ENCODE measurements at places on chromosomes 2 and 18.

GRCh38 chr2:61704364-61704763, 149.5 kb downstream of the FAM161A start:
- DNase-seq = no peak

GRCh38 chr2:134919341-134920210, 954 bp downstream of the CCNT2 start:
- no peak for DNase-seq

DNA sequence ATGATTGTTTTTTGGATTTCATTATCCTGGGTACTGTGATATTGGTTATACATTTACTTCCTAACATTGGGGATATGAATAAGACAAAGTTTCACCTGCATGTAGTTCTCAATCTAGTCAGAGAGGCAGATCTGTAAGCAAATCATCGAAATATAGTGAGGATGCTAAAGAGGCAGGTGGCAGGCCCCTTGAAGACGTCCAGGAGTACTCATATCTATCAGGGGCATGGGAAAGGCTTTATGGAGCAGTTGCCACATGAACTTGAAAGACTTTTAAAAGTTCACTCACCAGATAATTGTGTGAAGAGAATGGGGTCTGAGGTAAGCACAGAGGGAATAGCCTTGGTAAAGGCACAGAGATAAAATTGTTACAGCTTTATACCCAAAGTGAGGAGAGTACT, 78.8 kb downstream of the EHBP1 start:
- DNase-seq = no peak

DNA sequence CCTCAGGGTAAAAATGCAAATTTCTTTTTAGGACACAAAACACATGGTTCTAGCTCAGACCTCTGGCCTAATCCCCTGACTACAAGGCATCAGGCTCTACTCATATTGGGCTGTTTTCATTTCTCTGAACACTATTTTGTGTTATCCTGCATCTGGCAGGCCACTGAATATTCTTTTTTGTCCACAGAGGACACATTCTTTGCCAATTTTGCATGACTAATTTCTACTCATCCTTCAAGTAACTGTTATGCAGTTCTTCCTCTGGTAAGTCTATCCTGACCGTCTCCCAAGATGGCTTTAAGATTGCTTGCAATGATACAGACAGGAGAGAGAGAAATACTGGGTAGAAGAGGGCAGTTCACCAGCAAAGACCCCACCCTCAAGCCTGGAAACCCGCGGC, 107.6 kb upstream of the RGPD4 start:
- DNase-seq = no peak

DNA sequence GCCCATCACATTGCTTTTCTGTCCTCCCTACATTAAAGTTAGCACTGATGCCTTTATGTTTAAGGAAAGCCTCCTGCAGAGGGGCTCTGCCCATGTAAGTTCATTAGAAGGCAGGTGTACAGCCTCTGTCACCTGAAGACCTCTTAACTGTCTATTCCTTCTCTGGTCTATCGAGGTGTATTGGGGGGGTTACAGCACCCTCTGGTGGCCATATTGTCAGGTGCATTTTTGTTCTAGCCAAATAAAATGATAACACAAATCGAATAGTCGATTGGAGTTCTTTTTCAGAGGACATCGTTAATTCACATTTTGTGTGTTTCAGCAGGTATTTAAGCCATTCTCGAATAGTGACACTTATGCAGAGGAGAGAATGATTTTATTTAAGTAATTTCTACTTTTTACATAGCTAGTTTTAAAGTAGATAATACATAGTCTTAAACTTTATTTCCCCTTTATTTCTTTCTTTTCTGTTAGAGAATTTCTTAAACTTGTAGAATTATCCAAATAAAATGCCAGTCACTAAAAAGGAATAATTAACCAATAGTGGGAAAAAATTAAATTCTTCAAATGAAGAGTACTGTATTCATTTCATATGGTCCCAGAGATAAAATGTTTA, 136.8 kb downstream of the NEDD4L start:
- DNase-seq = peak; percentile 70

DNA sequence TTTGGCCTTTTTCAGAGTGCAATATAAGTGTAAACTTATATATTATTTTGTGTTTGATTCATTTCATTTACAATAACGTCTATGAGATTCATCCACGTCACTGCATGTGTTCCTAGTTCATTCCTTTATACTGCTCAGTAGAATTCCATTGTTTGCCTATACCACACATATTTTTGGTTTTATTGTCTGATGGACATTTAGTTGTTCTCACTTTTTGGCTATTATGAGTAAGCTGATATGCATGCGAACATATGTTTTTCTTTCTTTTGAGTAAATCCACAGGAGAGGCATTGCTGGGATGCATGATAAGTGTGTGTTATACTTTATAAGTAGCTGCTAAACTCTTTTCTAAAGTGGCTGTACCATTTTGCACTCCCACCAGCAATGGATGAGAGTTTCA, 314.8 kb upstream of the HS6ST1 start:
- DNase-seq = no peak

DNA sequence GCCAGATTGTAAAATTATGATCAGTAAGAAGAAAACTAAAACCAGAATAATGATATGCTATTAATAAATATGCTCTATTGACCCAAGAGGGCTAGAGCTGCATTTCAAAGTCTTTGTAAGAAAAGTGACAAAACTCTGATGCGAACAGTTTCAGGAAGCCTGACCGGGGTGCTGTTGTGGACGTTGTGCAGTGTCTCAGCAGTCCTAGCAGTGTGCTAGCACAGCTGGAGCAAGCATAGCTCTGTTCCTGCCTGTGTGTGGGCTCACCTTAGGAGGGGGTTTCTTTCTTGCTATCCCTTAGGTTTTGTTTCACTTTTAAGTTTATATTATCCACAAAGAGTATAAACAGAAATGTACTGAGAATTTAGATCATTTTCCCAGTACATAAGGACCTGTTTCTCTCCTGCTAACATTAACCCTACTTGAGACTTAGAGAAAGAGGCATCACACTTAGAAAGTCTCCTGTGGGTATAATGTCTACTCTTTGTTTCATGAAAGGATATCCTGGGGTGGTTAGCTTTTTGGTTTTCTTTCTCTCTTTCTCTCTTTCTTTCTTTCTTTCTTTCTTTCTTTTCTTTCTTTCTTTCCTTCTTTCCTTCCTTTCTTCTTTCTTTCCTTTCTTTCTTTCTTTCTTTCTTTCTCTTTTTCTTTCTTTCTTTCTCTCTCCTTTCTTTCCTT, 124.5 kb downstream of the TMEM182 start:
- no peak for DNase-seq

GRCh38 chr2:88613921-88614320, 13.3 kb downstream of the EIF2AK3 start:
- DNase-seq = no peak

- peak; percentile 45 for DNase-seq
Measured at GRCh38 chr2:174333372-174334277, 1.1 kb upstream of the SP9 start.

GRCh38 chr2:59529726-59530125, 1023.7 kb downstream of the BCL11A start:
- no peak for DNase-seq

DNA sequence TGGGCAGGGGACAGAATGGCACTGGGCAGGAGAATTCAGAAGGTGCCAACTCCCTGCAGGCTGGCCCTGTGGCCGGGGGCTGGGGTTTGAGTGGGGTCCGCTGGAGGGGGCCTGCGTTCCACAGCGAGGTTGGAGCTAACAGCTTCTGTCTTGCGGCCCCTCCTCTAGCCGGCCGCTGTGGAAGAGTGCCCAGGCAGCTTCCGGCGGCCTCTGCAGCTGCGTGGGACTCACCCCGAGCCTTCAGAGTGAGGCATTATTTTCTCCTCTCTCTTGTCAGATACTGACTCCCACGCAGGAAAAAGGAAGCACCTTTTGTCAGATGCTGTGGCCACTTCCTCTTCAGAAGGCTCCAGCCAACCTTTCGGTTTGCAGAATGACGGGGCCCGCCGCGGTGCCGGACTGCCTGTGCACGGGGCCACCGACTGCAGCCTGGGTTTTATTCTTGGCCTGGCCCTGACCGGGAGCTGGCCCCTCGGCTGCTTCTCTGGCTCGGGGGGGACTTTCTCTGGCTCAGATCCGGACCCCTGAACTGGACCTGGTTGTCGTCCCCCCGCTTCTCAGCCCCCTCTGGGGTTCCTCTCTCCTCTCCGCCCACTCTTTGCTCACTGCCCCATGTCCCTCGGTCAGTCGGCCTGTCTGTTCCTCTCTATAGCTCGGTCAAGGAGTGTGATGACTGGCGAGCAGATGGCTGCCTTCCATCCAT, 40.1 kb downstream of the ARHGAP25 start:
- no peak for DNase-seq

DNA sequence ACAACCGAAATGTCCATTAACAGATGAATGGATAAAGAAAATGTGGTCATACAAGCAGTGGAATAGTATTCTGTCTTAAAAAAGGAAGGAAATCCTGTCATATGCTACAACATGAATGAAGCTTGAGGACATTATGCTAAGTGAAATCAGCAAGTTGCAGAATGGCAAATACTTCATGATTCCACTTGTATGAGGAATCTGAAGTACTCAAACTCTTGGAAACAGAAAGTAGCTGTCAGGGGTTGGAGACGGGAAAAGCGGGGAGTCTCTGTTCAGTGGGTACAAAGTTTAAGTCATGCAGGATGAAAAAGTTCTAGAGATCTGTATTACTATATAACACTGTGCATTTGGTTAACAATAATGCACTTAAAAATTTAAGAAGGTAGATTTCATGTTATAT, 209.0 kb upstream of the SIX2 start:
- no peak for DNase-seq

- no peak for DNase-seq
Measured at GRCh38 chr18:28065793-28066186, 111.1 kb downstream of the CDH2 start.
